ENCODE measurements at places on chromosomes 7 and 10.

DNA sequence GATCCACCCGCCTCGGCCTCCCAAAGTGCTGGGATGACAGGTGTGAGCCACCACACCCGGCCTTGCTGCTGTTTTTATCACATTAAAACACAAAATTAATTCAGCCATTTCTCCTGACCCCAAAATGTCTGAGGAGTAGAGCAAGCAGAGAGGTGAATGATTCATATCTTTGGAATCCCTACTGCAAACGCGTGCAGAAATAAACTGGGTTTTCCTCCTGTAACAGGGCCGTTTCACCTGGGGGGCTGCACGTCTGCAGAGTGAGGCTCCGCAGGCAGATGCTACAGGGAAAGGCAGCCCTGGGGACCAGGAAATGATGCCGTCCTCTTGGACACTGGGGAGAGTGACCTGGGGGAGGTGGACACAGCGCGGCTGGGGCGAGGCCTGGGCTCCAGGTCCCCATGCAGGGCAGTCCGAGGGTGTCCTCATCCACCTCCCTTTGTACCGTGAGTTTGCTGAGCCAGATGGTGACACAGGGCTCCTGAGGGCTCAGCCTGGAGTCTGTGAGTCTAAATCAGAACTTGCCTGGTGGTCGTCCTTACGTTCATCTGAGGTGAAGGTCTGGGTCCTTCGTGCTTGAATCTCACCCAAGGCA, 41.9 kb downstream of the PDGFA start:
- DNase-seq: no peak

GRCh38 chr10:29210266-29210868, 78.5 kb upstream of the LYZL1 start:
- DNase-seq: no peak

DNA sequence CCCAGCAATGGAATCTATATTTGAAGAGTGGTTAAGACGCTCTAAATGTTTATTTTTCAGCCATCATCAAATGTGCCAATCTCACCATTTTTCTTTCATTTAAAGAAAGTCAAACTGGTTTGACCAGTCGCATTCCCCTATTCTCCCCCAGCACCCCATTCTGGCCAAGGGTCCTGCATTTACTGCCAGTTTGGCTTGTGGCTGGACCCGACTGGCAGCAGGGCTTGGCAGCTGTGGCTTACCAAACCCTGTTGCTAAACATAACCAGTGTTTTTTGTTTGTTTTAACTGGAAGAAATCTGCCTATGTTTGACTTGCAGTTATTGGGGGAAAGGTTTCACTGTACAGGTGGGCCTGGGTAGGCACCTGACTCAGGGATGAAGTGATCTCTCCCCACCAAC, 116.3 kb downstream of the CYP26A1 start:
- no peak for DNase-seq

DNA sequence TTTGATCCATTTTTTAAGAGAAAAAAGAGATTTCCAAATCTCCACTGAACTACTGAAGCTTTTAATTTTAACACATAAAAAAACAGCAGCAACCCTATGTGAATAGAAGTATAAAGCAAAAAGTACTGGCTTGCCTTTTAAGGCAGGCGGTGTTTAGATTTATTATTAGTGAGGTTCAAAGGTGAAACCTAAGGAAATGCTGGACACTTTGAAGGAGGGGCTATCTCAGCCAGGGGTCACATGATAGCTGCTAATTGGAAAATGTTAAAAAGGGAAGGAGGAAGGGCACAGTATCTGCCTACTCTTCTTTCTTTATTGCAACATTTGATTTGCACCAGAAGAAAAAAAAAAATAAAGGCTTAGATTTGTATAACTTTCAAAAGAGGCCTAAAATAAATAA, 183.8 kb downstream of the SKAP2 start:
- DNase-seq: no peak

GRCh38 chr7:121831351-121831750, 41.6 kb upstream of the PTPRZ1 start:
- DNase-seq: no peak

GRCh38 chr10:113139699-113140098, 189.7 kb downstream of the TCF7L2 start:
- DNase-seq: no peak

- no peak for DNase-seq
These were observed 121.2 kb upstream of the NPVF start for GRCh38 chr7:25349283-25350017.

- no peak for DNase-seq
These were observed 94.9 kb upstream of the PIK3CG start for GRCh38 chr7:106770191-106770590.

- DNase-seq: no peak
These were observed 153.9 kb upstream of the PFKP start for GRCh38 chr10:2913474-2913873.

DNA sequence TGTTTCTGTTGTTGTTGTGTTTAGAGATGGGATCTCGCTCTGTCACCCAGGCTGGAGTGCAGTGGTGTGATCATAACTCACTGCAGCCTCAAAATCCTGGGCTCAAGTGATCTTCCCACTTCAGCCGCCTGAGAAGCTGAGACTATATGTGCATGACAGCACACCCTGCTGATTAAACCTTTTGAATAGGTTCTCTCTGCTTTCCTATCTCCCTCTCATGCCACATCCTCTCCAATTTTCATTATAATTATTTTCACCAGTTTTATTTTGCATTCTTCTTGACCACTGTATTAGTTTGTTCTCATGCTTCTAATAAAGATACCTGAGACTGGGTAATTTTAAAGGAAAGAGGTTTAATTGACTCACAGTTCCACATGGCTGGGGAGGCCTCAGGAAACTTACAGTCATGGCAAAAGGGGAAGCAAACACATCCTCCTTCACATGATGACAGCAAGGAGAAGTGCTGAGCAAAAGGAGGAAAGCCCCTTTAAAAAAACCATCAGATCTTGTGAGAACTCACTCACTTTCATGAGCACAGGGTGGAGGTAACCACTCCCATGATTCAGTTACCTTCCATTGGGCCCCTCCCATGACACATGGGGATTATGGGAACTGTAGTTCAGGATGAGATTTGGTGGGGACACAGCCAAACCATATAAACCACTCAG, 12.9 kb downstream of the AGK start:
- DNase-seq: no peak

GRCh38 chr7:38215115-38215514, 37.1 kb downstream of the STARD3NL start:
- no peak for DNase-seq

Data from left hindlimb (tissue), 1 donor.